ENCODE measurements at places on chromosomes 4 and X.

- DNase-seq: no peak
Measured at GRCh38 chr4:79743014-79743413, 330.0 kb downstream of the ANTXR2 start.

DNA sequence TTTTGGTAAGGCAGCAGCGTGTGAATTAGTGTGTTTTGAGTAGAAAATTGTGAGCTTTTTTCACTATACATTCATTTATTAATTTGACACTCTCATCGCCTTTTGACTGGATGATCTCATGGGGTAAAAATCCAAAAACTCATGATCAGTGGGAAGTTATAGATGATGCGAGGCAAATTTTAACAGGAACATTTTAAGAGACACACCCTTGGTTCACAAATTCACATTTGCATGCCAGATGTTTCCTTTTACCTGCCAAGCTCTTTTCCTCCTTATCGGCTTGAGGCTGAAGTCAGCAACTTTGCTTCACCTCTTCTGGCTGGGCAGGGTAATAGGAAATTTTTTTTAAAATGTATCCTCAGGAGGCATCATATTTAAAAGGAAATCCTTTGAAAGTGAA lies 318.0 kb upstream of the HS3ST1 start:
- no peak for DNase-seq

GRCh38 chr4:8919651-8920288 lies 48.1 kb upstream of the HMX1 start:
- DNase-seq: no peak

DNA sequence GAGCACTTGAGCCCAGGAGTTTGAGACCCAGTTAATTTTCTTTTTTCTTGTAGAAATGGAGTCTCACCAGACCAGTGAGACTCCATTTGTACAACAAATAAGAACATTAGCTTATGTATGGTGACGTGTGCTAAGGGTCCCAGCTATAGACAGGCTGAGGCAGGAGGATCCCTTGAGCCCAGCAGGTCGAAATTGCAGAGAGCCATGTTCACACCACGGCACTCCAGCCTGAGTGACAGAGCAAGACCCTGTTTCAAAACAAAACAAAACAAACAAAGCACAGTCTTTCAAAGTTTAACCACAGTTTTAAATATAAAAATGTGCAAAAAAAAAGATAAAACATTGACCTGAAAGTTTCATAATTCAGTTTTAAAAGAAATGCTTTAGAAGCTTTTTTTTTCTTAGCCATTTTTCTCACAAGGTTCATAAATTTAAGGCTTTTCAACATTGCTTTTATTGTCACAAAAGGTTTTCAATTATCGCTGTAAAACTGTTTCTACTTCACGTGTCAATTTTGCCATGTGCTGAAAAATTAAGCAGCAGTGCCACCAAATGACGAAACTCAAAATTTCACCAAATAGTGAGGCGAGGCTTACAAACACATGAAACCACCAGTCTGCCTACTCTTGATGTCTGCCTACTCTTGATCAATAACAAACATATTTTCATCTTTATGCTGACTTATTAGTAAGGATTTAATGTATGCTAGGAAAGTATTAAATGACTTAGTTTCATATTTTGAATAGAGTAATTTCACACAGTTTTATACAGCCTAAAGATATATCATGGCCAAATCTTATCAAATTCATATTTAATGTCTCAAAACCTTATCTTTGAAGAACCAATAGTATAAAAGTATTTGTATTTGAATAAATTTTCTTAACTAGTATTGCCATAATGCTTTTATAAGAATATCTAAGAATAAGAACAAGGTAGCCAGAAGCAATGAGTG lies 126.3 kb downstream of the NEK1 start:
- no peak for DNase-seq

DNA sequence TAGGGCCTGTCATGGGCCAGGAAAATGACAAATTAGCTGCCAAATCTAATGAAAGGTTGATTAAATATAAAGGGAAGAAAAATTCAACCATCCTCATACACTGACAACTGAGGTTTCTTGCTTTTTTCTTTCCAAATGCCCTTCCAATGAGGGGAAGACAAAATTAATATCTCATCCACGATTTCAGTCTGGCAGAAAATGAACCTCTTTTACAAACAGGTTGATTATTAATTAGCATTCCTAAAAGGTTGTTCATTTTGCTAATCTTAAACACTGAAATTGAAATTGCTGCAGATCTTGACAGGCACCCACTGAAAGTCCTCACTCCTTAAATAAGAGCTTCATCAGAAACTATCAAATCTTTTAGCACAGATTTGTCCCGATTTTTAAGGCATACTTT lies 45.5 kb downstream of the NPFFR2 start:
- no peak for DNase-seq

DNA sequence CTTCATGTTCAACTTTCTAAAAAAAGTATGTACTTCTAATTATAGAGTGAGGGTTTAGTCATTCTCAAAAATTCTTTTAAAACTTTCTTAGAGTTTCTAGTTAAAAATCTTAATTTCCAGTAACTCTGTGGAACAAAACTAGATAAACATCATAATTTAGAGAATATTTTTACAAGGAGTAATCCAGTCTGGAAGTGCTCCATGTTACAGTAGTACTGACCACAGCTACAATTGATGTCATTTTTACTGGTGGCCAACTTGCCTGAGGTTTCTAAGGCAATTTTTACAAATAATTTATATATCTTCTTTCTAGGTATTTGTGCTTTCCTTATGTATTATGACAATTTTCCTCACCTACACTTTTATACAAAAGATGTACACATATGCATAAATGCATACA lies 490.4 kb downstream of the CENPC start:
- no peak for DNase-seq

DNA sequence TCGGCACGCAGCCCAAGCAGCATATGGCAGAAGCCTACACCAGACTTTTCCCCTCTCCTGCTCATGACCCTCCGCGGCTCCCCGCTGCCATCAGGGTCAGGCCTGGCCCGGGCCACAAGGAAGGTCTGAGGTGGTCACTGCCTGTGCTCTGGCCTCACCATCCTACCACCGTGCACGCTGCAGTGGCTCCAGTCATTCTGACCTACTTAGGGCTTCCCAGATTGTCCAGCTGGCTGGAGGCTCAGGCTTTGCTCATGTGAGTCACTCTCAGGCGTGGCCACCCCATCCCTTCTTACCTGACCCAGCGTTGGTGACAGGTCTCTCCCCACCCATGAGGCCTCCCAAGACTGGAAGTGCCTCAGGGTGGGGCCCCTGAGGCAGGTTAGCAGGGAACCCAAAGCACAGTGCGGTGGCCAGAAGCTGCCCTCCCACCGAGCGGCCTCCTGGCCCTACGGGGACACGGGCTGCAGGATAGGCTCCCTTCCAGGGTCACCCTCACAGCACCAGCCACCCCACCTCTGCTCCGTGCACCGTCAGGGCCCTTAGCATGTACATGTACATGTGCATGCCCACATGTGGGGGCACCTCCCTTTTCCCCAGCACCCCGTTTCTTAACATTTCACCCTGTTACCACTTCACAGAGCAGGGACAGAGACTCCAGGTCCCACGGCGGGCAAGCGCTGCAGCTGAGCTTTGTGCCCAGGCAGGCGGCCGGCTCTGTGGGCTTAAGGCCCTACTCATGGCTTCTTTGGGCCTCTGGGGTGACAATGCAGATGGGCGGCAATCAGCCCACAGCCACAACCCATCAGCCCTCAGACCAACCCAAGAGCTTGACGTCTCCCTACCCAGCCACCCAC lies 2.2 kb downstream of the TREX2 start:
- no peak for DNase-seq

GRCh38 chr4:13617801-13618200 lies 9.7 kb downstream of the BOD1L1 start:
- DNase-seq: no peak

DNA sequence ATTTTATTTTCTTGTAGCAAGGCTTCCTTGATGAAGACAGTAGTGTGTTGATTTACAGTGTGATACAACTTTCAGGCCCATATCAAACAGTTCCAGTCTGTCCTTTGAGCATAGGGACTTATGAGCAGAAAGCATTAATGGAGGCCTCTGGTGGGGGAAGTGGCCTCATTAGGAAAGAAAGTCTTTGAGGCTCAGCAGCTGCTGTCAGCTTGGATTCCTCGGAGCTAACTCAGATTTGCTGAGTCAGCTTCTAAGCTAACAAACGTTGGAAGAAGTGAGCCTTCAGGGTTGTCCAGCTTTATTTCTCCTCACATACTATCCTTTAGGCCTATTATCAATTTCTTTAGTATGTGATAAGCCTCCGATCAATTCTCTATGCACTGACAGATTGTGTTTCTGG lies 15.8 kb upstream of the SFRP2 start:
- DNase-seq: no peak

- DNase-seq: peak; percentile 34
Measured at GRCh38 chr4:123397144-123398065, 810 bp downstream of the SPRY1 start.

DNA sequence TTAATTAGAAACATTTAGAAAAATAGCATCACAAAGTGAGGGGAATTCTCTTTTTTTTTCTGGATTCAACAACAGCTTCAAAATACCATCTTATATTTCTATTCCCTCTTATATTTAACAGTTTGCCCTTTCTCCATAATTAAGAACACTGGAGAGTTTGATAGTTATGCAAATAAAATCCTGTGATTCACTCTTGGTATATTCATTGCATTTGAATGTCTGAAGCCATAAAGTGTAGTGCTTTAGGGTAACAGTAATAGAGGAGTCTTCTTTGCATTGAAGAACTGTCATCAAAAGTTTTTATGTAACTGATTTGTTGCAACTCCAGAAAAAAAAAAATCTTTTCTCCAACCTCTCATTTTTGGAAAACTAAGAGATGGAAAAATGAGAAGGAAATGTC lies 352.0 kb upstream of the GALNTL6 start:
- DNase-seq: no peak

DNA sequence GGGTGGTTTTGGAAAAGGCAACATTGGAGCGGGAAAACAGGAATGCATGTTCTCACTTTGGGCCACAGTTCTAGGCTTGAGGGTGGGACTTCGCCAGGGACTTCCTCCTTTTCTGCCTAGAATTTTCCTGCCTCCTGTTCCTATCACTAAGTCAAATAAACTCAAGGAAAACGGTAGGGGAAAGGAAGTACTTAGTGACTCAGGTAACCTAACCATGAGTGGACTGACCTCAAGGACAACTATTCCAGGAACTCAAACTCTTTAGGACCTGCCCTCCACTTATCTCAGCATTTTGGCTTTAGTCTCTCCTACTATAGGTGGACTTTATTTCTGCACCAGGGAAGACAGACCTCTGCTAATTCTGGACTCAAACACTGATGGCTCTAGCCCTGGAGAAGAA lies 281.7 kb downstream of the ZNF674 start:
- DNase-seq: no peak

- no peak for DNase-seq
Measured at GRCh38 chr4:27046851-27047250, 186.2 kb downstream of the STIM2 start.

GRCh38 chr4:153348006-153348405 lies 3.5 kb downstream of the MND1 start:
- no peak for DNase-seq

DNA sequence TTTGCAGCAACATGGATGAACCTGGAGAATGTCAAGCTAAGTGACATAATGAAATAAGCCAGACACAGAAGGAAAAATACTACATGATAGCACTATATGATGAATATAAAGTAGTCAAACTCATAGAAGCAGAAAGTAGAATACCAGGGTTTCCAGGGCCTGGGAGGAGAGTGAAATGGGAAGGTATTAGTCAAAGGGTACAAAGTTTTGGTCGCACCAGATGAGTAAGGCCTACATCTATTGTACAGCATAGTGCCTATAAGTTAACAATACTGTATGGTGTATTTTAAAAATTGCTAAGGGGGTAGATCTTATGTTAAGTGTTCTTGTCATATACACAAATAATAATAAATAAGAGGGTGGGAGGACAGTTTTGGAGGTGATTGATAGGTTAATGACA lies 41.5 kb downstream of the ENOX2 start:
- DNase-seq: no peak

- no peak for DNase-seq
Measured at GRCh38 chr4:187276736-187277408, 553.2 kb upstream of the FAT1 start.

GRCh38 chr4:16530688-16531635 lies 304.7 kb upstream of the TAPT1 start:
- no peak for DNase-seq

DNA sequence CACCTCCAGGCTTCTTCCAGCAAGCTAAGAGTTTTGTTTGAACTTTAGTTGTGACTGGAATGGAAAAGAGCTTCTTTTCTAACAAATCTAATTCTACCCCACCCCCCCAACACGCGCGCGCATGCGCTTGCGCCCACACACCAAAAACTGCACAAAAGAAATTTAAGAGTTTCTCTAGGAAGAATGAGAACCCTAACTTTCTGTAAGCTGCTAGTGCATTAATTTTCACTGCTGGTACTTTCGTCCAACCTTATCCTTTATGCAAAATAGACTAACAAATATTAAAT lies 9.0 kb upstream of the INTU start:
- DNase-seq: no peak

GRCh38 chrX:135389717-135390116 lies 32.0 kb upstream of the SMIM10L2A start:
- no peak for DNase-seq

DNA sequence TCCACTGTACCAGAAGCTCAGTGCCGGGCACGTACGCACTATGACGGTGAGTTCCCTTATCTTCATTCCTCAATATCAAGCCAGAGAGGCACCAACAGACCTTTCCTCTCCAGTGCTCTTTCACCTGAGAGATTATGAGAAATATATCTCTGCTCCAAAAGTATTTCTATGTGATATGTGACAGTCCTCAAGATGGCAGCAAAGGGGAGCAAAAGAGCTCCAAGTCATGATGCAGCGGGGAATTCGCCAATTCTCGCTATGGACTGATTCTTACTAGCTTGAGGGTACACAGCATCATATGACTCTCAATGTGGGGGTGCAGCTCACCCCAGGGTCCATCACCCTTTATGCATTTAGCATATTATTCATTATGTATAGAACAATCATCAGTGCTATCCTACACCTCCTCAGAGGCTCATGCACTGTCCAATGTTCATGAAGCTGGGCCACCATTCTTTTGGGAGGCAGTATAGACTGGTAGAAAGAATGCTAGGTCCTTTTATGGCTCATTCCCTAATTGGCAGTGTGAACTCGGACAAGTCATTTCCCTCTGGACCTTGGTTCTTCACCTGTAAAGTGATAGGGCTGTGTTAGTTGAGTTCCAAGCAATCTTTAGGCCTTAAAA lies 12.8 kb upstream of the IQSEC2 start:
- no peak for DNase-seq

GRCh38 chr4:158958489-158959270 lies 144.2 kb upstream of the RAPGEF2 start:
- DNase-seq: no peak

- DNase-seq: no peak
Measured at GRCh38 chr4:100286636-100287035, 96.4 kb upstream of the DDIT4L start.

GRCh38 chr4:72552447-72552846 lies 16.6 kb downstream of the ADAMTS3 start:
- DNase-seq: no peak

- no peak for DNase-seq
Measured at GRCh38 chrX:149984411-149984810, 46.1 kb upstream of the EOLA2 start.
